CD4-positive, alpha-beta T cell (primary cell): ENCODE measurements at places on chromosomes 2 and 18.

GRCh38 chr2:148810081-148810480 lies 64.9 kb upstream of the KIF5C start:
- DNase-seq = no peak

GRCh38 chr2:7567646-7568045 lies 650.4 kb downstream of the RNF144A start:
- peak; percentile 59 for DNase-seq

- no peak for DNase-seq
These were observed 169.4 kb downstream of the EHBP1 start for GRCh38 chr2:62874881-62875383.

GRCh38 chr18:80147418-80148325 lies 38.6 kb downstream of the ADNP2 start:
- peak; percentile 65 for DNase-seq

GRCh38 chr2:11716689-11717321 lies 29.6 kb upstream of the LPIN1 start:
- no peak for DNase-seq

- no peak for DNase-seq
These were observed 190.7 kb downstream of the THSD7B start for GRCh38 chr2:136956050-136956449.

DNA sequence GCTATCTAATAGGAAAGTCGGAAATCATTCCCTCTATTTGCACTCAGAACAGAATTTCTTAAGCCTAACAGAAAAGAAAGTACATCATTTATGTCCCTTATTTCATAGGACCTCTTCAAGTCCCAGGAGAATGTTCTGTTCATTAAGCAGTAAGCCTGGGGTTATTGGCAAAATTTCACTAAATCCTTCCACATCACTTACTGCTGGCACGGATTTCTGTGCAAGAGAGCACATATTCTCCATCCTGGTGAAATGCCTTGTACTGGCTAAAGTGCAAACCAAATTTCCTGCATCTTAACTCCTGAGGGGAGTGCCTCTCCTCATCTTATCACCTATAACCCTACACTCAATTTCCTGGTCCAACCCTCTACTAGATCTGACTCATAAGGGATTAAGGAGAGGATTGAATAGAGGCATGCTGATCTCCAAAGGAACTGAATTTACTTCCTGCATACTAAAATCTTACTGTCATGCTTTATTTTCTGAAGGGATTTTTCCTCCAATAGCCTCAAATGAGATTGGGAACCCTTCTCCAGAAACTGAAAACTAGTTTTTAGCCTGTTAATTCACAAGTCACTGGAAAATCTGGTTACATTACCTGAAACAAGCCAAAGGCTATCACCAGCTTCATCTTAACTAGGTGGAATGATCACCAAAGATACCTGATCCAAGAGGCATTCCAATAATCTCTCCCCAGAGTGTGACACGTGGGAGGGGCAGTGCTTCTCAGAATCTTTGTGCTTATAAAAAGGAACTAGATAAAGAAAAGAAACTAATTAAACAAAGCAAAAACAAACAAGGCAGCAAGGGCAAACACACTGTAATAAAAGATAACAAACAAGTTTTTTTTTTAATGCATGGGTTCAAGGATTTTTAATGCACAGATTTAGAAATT lies 311.1 kb downstream of the NR4A2 start:
- no peak for DNase-seq

- no peak for DNase-seq
These were observed 475.0 kb upstream of the POU3F3 start for GRCh38 chr2:104378853-104379374.

DNA sequence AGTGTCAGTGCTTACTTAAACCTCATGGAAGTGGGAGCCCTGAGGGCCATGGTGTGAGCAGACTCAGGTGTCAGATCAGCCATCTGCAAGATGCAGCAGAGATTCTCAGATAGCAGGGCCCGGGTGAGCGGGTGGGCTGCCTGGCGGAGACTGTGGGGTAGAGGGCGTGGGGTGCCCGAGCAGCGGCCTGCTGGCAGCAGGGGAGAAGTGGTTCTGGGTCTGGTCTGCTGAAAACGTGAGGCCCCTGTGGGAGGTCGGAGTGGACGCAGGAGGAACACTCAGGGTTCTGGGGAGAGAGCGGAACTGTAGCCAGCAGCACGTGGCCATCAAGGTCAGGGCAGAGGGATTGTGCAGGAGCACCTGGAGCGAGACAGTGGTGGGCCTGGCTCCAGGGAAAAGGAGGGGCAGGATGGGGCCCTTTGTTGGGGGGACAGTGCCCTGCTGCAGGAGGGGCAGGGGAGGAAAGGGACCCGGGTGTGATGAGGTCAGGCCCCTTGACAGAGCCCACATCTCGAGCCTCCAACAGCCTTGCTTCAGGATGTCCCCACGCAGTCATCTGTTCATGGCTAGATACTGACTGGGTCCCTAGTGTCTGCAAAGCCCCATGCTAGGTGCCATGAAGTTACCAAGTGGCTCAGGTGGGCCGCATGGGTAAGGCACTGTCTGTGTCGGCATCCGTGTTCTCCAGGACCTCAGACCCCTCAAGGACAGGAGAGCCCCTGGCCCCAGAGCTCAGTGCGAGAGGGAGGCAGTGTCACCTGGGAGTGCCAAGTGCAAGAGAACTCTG lies 2.7 kb upstream of the ESPNL start:
- no peak for DNase-seq
